Stimulated activated CD4-positive, alpha-beta T cell treated with anti-CD3 and anti-CD28 coated beads, Interleukin-12 subunit alpha, Interleukin-12 subunit beta, amount 100 ng/mL, for 24 hours (primary cell): ENCODE measurements at places on chromosomes 5 and 9.
A peak's percentile ranks its signal among the peaks of the same experiment; 100 is the strongest.

DNA sequence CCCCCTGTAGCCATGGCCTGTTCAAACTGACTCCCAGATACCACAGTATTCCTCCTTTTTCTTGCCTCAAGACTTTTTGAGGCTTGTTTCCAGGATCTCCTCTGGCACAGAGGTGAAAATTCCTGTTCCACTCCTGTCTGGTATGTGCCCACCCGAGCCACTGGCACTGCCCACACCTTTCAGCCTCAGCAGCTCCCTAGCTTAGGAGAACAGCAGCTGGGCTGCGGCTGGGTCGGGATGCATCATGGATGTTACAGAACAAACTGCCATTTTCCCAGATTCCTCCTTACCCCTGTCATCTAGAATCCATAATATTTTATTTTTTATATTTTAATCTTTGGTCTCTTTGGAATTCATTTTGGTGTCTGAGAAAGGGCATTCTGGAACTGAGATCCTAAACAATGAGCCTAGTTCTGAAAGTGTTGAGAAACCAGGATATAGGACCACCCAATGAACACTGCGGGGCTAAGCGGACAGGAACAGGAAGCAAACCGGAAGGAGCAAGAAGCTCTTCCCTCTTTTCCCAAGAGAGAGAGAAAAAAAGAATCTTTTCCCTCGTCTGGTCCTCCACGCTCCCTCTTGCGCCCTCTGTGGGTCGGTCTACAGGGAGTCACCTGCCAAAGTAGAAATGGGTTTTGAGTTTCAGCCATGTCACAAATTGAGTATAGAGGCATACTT is 12.5 kb downstream of the OR2S2 start:
- DNase-seq: peak; percentile 34

GRCh38 chr9:123043081-123043939 is 9.8 kb downstream of the GPR21 start:
- no peak for DNase-seq

DNA sequence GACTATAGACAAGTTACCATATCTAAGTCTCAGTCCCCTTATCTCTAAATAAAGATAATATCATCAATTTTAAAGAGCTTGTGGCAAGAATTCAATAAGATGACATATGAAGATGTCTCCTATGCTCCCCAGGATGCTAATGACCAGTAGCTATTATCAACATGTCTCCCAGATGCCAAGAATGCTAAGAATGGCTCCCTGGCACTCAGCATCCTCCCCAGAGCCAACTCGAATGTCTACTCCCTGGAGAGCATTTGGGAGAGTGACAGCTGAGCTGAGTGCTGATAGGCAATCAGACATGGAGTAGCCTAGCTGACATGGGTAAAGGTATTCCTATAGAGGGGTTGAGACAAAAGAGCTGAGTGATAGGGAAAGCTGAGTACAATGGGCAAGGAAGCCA is 15.9 kb downstream of the P4HA2 start:
- DNase-seq: no peak

DNA sequence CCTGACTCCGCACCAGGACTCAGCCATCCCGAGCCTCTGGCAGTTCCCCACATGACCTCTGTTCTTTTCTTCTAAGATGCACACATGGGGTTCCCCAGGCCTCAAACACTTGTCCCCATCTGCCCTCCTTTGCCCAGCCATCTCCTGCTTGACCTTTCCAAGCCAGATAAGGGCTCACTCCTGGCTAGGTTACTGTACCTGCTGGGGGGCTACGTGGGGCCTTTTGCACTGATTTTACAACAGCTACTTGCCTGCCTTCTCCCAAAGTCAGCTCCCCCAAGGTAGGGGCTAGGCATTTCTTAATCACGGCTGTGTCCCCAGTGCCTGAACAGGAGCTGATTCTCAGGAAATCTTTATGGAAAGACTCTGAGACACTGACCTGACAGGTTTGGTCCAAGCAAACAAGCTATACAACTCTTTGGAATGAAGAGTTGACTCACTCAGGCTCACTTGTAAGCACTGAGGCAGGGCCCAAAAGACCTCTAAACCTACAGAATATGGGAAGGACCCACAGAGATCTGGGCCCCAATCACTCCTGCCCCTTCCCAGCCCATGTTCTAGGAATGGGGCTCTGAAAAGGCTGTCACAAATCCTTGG is 2.5 kb downstream of the MACROH2A1 start:
- DNase-seq: no peak

DNA sequence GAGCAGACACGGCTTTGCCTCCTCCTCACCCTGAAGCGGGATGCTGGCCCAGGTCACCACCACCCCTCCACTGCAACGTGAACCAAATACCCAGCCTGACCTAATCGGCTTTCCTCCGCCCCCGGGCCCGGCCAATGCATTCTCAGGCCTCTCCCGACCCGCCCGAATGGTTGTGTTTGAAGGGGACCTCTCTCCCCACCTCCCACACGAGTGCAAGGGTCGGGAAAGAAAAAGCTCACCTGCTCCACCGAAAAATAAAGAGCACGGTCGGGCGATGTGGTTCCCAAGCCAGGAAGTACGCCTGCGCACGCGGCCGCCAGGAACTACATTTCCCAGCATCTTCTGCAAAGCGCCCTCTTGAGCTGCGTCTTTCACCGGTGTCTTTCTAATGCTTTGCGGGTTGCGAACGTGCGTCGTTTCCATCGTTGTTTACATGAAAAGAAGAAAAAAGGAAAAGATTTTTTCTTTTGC is at the start of gene ZNF883:
ZNF883 (minus strand) TSS at position 282 of the 471 bp plus-strand sequence.
- peak; percentile 13 for DNase-seq

- no peak for DNase-seq
Observed at GRCh38 chr5:181173027-181173419, 25.6 kb downstream of the OR2V2 start.

DNA sequence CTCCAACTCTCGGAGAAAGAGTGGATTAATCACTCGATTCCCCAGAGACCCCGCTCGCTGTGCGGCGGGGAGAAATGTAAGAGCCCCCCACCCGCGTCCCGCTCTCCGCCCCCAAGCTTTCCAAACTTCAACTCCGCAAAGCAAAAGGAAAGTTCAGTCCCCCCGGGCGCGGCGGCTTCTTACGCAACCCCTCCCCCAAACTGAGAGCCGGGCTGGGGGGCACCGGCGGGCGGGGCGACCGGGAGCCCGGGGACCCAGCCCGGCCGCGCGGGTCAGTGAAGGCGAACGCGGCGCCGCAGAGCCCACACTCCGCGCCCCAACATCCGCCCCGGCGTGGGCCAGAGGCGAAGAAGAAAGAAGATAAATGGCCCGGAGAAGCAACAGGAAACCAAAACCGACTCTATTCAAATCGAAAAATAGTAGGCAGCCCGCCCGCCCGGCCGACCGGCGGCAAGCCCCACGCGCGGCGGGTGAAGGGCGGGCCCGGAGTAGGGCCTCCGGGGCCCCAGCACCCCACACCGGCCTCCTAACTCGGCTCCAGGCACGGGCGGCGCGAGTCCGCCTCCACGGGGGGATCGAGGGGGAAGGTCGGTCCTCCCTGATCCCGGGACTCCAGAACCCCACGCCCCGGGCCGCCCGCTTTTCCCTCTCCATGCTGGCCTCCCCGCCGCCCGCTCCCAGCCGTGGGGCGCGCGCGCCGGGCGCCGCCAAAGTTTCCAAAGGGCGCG is 720 bp downstream of the NOTCH1 start:
- DNase-seq: no peak

DNA sequence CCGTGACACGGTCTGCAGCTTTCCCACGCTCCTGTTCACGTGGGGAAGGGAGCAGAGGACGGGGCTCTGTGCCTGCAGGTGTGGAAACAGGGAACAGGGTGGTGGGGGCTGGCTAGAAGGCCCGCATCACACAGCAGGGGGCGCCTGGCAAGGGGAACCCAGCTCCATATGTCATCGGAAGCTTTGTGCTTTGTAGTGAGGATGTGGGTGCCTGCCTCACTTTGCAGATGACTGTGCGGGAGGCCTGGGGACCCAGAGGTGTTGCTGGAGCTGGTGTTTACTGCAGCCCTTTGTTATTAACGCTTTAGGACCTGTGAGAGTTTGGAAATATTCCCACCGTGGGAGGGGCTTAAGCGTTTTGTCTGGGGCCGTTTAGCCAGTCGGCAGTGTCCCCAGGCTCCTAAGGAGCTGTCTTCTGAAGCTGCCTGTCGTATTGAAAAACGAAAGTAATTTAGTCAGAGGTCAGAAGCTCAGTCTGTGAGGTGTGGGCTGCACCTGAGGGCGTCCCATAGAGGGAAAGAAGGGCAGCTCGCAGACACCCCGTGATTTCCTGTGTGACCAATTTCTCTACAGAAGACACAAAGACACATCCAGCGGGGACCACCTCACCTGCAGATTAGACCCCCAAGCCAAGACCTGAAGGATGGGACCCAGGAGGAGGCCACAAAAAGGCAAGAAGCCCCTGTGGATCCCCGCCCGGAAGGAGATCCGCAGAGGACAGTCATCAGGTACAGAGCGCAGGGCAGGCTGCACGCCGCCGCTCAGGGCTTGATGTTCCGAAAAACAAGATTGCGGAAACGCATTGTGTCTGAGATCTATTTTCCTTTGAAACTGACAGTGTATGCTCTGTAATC is 9.1 kb downstream of the MAN1B1 start:
- DNase-seq: peak; percentile 82

DNA sequence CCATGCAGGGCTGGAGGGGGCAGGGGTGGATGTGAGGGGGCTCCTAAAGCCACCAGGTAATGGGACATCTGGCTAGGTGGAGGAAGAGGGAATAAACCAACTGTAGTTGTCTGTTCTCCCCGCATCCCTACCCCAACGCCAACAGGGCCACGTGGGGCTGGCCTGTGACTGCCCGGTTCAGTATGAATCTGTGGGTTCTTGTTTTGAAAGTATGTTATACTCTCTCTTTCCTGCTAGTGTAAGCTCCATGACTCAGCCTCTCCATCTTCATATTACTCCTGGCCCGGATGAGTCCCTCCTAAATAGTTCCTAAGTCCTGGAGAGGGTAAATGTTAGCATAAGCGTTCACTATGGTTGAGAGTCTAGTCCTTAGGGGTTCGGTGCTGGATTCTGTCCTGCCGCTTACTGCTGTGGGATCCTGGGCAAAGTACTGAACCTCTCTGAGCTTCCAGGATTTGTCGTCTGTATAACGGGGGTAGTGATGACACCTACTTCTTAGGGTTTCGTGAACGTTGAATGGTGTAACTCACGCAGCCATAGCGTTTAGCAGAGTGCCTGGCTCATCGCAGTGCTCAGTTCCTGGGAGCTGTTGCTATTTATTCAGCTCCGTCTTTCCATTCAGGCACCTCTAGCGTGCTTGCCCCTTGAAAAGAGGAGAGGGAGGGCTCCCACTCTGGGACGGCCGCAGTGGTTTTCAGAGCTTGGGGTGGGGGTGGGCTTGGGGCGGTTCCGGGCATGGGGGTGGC is 28.8 kb downstream of the LHX2 start:
- no peak for DNase-seq

- DNase-seq: no peak
Observed at GRCh38 chr5:139223481-139223880, 25.3 kb upstream of the SIL1 start.

GRCh38 chr9:95007226-95007869 is 280.8 kb downstream of the AOPEP start:
- DNase-seq: no peak

- no peak for DNase-seq
Observed at GRCh38 chr9:26684029-26684428, 208.6 kb downstream of the CAAP1 start.

GRCh38 chr5:74625742-74626241 is 14.7 kb downstream of the ENC1 start:
- DNase-seq: no peak

- no peak for DNase-seq
Observed at GRCh38 chr5:176769911-176770310, 40.4 kb upstream of the UNC5A start.

DNA sequence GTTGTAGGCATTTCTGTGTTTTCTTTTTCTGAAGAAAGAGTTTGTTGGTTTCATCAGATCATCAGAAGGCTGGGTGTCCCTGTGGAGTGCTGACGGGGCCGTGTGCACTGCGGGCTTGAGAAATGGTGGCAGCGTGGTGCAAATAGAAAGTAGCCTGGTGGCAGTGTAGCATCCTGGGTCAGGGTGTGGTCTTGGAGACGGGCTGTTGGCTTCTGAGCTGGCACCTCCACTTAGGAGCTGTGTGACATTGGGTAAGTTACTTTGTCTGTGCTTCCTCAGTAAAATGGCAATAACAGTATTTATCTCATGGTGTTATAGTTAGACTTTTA is 10.0 kb upstream of the NDST1 start:
- no peak for DNase-seq

- no peak for DNase-seq
Observed at GRCh38 chr5:139985290-139985689, 57.8 kb downstream of the NRG2 start.

DNA sequence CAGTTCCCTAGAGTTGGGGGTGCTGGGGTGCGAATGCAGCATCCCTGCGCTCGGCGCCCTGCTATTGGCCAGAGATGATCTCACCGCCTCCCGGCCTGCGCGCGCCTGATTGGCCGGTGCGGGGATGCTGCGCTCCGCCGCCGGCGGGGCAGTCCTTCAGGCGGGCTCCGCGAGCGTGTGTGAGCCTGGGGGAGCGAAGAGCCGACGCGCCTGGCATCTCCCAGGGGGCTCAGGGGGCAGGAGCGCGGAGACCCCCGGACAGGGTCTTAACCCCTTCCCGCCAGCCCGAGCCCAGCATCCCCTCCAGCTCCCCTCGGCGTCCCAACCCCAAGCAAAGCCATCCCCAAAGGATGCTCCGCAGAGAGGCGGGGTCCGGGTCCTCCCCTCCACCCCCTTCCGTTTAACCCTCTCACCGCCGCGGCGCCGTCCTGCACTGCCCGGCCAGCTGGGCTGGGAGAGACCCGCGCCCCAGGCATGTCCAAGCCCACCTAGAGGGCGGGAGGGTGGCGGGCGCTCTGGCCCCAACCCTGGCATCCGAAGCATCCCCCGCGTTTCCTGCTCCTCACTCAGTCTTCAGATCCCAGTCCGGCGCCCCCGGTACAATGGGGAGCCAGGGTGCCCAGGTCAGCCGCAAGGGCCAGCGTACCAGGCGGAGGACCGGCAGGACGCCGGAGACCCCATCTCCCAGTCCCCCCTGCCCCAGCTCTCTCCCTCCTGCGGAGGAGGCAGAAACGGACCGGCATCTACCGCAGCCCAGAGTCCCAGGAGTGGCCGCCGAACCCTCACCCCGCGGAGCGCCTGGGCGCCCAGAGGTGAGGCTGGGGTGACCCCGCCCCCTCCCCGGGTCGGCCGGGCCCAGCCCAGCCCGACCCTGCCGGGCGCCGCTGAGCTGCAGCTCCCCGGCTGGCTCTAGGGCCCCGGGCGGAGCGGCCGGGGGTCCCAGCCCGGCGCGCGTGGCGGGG is 19.3 kb upstream of the TOR2A start:
- DNase-seq: no peak

GRCh38 chr9:71333321-71333720 is 211.9 kb upstream of the TRPM3 start:
- no peak for DNase-seq

GRCh38 chr5:160001457-160001856 is 7.5 kb upstream of the TTC1 start:
- no peak for DNase-seq
